ENCODE measurements at places on chromosomes 7 and 10.
A peak's percentile ranks its signal among the peaks of the same experiment; 100 is the strongest.

GRCh38 chr10:21242915-21243314 is 282.6 kb downstream of the SKIDA1 start:
- no peaks in the 10 kb centered on the region for H3K36me3 ChIP-seq
- H3K4me1 ChIP-seq, result no peaks in the 10 kb centered on the region
- H3K4me3 ChIP-seq, result no peak overlapping the region
- no peaks in the 10 kb centered on the region for H3K27me3 ChIP-seq

GRCh38 chr7:105402221-105403095 is 13.7 kb upstream of the SRPK2 start:
- H3K27ac ChIP-seq, result no peak overlapping the region
- DNase-seq, result no peak

DNA sequence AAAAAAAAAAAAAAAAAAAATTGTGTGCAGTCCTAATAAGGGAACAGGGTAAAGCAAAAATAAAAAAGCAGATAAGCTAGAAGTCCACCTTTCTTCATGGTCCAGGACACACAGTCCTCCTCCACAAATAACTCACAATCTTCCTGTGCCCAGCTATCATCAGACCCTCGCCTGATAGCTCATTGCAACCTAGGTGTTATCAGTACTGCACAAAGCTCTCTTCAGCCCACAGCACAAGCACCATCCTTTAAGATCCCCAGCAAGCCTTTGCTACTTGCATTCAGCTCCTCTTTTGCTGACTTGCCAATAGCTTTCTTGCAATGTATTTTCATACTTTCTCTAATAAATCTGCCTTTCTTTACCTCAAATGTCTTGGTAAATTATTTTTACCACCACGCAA is 5.0 kb downstream of the NDUFA5 start:
- no peaks in the 10 kb centered on the region for H3K27me3 ChIP-seq
- no peak overlapping the region for H3K4me3 ChIP-seq
- no peak for DNase-seq
- no peak overlapping the region for H3K27ac ChIP-seq
- H3K4me1 ChIP-seq, result peaks cover 43% of the 10 kb centered on the region
- no peaks in the 10 kb centered on the region for H3K36me3 ChIP-seq

- DNase-seq, result no peak
- H3K36me3 ChIP-seq, result no peaks in the 10 kb centered on the region
- no peak overlapping the region for H3K27ac ChIP-seq
- no peak overlapping the region for H3K4me3 ChIP-seq
- no peaks in the 10 kb centered on the region for H3K27me3 ChIP-seq
- H3K4me1 ChIP-seq, result no peaks in the 10 kb centered on the region
Observed at GRCh38 chr10:17088118-17088806, 41.3 kb downstream of the CUBN start.

GRCh38 chr10:99894613-99895012 is 112.2 kb downstream of the ABCC2 start:
- no peak overlapping the region for H3K27ac ChIP-seq
- H3K36me3 ChIP-seq, result peaks cover 12% of the 10 kb centered on the region
- no peak overlapping the region for H3K4me3 ChIP-seq
- DNase-seq, result no peak
- no peaks in the 10 kb centered on the region for H3K4me1 ChIP-seq

- DNase-seq, result no peak
- no peaks in the 10 kb centered on the region for H3K4me1 ChIP-seq
- H3K4me3 ChIP-seq, result no peak overlapping the region
- H3K27ac ChIP-seq, result no peak overlapping the region
- no peaks in the 10 kb centered on the region for H3K27me3 ChIP-seq
Observed at GRCh38 chr10:33365301-33365700, 30.8 kb upstream of the NRP1 start.

DNA sequence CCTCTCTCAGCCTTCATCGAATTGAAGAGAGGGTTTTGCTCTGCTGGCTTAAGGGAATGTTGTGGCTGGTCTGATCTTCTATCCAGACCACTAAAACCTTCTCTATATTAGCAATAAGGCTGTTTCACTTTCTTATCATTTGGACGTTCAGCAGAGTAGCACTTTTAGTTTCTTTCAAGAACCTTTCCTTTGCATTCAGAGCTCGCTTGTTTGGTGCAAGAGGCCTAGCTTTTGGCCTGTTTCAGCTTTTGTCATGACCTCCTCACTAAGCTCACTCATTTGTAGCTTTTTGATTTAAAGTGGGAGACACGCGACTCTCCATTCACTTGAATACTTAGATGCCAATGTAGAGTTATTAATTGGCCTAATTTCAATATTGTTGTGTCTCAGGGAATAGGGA is 3.9 kb downstream of the MPP7 start:
- H3K27ac ChIP-seq, result no peak overlapping the region
- H3K36me3 ChIP-seq, result no peaks in the 10 kb centered on the region
- H3K4me1 ChIP-seq, result peaks cover 68% of the 10 kb centered on the region
- H3K4me3 ChIP-seq, result no peak overlapping the region
- no peak for DNase-seq

- no peak for DNase-seq
- no peaks in the 10 kb centered on the region for H3K27me3 ChIP-seq
- H3K4me1 ChIP-seq, result peaks cover 15% of the 10 kb centered on the region
- H3K4me3 ChIP-seq, result no peak overlapping the region
Observed at GRCh38 chr10:24415455-24416125, 206.7 kb downstream of the KIAA1217 start.

DNA sequence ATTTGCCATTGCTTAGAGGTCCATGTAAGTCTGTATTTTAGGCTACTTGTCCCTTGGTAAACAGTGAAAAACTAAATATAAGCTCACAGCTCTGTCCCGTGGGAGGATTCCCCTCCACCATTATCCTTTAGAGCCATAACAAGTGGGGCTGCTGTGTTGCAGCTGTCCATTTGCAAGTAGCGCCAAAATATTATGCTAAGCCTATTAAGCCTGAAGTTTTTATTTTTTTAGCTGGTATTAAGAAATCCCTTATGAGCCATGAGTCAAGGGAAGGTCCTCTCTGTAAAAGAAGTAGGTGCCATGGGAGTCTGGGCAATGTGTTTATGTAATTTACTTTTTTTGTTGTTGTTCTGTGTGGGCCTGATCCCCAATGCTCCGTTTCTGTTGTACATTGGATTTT is 183.9 kb downstream of the THSD7A start:
- H3K4me1 ChIP-seq, result no peaks in the 10 kb centered on the region
- H3K27me3 ChIP-seq, result no peaks in the 10 kb centered on the region
- no peaks in the 10 kb centered on the region for H3K36me3 ChIP-seq
- no peak overlapping the region for H3K4me3 ChIP-seq

- no peak for DNase-seq
- H3K4me1 ChIP-seq, result no peaks in the 10 kb centered on the region
- H3K36me3 ChIP-seq, result no peaks in the 10 kb centered on the region
- no peaks in the 10 kb centered on the region for H3K27me3 ChIP-seq
Observed at GRCh38 chr7:133853706-133854276, 273.3 kb upstream of the LRGUK start.

DNA sequence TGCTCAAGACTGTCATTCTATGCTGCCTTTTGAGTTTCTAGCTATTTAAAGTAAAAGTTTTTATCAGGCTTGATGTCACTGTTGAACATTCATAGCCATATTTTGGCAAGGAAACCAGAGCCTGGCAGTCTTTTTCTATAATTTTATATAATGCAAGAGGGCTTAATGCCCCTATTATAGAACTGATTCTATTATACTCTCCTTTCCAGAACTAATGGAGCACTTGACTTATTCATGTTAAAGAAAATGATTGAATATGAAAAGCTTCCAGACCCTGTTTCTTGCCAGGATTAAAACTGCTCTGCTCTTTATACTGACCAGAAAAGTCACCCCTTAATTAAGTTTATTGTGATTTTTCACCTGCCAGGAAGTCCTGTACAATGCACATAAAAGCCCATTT is 337.6 kb upstream of the CHRM2 start:
- no peaks in the 10 kb centered on the region for H3K36me3 ChIP-seq
- no peak overlapping the region for H3K4me3 ChIP-seq
- H3K27ac ChIP-seq, result no peak overlapping the region
- no peaks in the 10 kb centered on the region for H3K4me1 ChIP-seq
- H3K27me3 ChIP-seq, result no peaks in the 10 kb centered on the region

DNA sequence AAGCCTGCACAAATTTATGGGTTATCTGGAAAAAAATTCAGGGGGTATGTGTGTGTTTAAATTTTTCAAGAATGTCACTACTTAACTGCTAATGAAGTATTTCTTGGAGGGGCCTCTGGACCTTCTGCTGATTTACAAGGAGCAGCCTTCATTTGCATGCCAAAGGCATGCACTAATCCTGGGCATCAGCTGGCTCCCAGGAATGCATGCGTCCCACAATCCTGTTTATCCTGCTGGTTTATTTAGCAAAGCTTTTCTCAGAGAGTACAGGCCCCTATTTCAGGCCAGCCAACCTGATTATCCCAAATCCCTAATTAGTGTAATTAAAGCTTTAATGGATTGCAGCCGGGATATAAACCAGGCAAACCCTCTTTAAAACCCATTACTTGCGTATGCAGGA is 170.4 kb downstream of the TAX1BP1 start:
- H3K4me1 ChIP-seq, result no peaks in the 10 kb centered on the region
- H3K27ac ChIP-seq, result no peak overlapping the region
- no peak for DNase-seq
- no peaks in the 10 kb centered on the region for H3K27me3 ChIP-seq
- H3K36me3 ChIP-seq, result no peaks in the 10 kb centered on the region

DNA sequence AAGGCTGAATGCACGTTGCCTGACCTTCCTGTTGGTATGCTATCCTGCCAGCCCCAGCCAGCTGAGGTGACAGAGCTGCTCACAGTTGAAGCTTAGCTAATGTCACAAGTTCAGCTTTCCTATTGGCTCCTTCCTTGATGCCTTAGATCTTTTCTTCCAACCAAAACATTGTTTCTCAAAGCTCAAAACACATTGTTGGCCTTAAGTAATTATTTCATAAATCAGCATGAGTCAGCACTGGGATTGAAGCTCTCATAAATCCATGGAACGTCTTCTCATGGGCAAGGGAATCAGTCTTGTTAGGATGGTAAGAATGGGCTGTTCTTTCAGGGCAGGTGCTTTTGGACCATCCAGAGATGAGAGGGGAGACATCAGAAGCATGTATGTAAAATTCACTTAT is 128.1 kb upstream of the SAMD8 start:
- DNase-seq, result no peak
- H3K27ac ChIP-seq, result no peak overlapping the region
- no peak overlapping the region for H3K4me3 ChIP-seq
- peaks cover 7% of the 10 kb centered on the region for H3K36me3 ChIP-seq

DNA sequence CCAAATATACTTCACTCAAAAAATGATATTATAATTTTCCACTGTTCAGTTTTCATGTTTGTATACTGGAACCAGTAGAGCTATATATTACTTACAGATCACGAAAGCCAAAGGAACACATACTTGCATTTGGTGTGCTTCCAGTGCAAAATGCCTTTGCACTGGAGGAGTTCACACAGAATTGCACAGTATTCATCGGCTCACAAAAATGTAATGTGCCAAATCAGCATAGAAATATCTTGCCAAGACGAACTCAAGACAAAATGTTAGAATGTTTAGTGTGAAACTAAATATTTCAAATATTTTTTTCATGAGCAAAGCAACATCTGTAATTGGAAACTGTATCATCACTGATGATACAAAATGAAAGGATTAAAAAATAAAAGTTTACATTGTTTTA is 646.2 kb upstream of the SEMA3D start:
- no peak overlapping the region for H3K27ac ChIP-seq
- no peaks in the 10 kb centered on the region for H3K27me3 ChIP-seq
- H3K4me1 ChIP-seq, result no peaks in the 10 kb centered on the region

- no peak for DNase-seq
- no peak overlapping the region for H3K27ac ChIP-seq
- no peaks in the 10 kb centered on the region for H3K27me3 ChIP-seq
- H3K4me3 ChIP-seq, result no peak overlapping the region
- no peaks in the 10 kb centered on the region for H3K4me1 ChIP-seq
Observed at GRCh38 chr10:60230892-60231291, 158.8 kb downstream of the ANK3 start.

GRCh38 chr10:67977251-67977650 is 92.8 kb downstream of the SIRT1 start:
- no peaks in the 10 kb centered on the region for H3K4me1 ChIP-seq
- no peak overlapping the region for H3K27ac ChIP-seq
- H3K4me3 ChIP-seq, result no peak overlapping the region
- no peaks in the 10 kb centered on the region for H3K27me3 ChIP-seq
- DNase-seq, result no peak

GRCh38 chr7:157775021-157775559 is 438.3 kb downstream of the DNAJB6 start:
- no peaks in the 10 kb centered on the region for H3K4me1 ChIP-seq
- H3K27ac ChIP-seq, result no peak overlapping the region
- no peaks in the 10 kb centered on the region for H3K27me3 ChIP-seq
- no peaks in the 10 kb centered on the region for H3K36me3 ChIP-seq
- no peak for DNase-seq

DNA sequence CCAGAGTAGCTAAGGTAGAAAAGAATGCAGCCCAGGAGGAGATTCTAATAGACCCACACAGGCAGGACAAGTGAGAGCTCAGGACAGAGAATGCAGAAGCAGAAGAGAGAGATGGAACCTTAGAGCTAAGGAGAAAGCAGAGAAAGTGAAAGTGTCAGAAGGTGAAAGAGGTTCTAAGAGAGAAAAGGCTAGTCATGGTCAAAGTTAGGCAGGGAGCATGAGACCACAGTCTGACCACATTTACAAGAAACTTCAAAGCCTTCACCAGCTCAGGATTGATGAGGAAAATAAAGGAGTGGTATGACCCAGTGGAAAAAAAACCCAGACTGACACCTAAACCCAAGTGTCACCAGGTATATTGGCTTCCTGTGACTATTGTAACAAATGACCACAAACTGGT is 131.8 kb upstream of the WDR11 start:
- no peaks in the 10 kb centered on the region for H3K4me1 ChIP-seq
- H3K36me3 ChIP-seq, result no peaks in the 10 kb centered on the region

- no peaks in the 10 kb centered on the region for H3K27me3 ChIP-seq
- peak overlapping the region; percentile 94 for H3K27ac ChIP-seq
- H3K36me3 ChIP-seq, result no peaks in the 10 kb centered on the region
- no peak overlapping the region for H3K4me3 ChIP-seq
Observed at GRCh38 chr10:71727105-71727737, 7.6 kb upstream of the C10orf105 start.

DNA sequence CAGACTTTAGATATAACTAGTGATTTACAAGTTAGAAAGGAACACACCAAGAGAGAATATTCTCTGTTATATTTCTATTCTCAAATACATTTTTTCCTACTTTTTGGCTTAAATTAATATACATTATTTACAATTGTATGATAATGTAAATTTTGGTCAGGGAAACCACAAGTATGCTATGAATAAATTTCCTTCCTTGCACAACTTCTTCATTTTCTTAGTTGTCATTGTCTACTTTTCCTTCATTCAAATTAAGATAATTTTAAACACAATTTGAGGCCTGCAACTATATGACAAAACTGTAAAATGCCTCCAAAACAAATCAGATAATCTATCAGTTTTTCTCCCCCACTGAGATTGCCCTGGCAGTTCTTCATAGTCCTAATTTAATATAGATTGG is 131.3 kb downstream of the CDK14 start:
- no peaks in the 10 kb centered on the region for H3K4me1 ChIP-seq
- peak overlapping the region; percentile 23 for H3K27ac ChIP-seq
- no peak overlapping the region for H3K4me3 ChIP-seq
